ENCODE measurements at places on chromosomes 4 and X. TPM values are rescaled to one million over a fixed set of nuclear protein-coding genes. Genes with fewer than 3 reads are reported as not detected.

The CPLX1 gene
- total RNA-seq, result 1.7 TPM

- DNase-seq, result no peak
These were observed 16.4 kb downstream of the HPGD start for GRCh38 chr4:174505892-174506291.

The AMBN gene
- total RNA-seq, result not detected

DNA sequence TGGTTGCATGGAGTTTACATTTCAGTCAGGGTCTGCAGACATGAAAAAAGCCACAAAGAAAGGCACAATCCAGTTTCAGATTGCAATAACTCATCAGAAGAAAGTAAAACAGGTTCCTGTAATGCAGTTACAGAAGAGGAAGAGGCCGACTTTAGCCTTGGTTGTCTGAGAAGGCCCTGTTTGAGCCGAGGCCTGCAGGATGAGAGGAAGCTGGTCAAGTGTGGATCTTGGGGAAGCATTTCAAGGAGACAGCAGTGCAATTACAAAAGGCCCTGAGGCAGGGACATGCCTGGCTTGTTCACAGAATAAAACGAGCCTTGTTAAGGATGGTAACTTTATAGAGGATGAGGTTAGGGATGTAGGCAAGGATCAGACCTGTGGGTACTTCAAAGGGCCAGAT lies 62.4 kb downstream of the AFF2 start:
- no peak for DNase-seq

GRCh38 chr4:123676890-123677229 lies 280.3 kb downstream of the SPRY1 start:
- no peak for DNase-seq

The IL9R gene
- 0.62 TPM for total RNA-seq

The SMIM10L2A gene
- total RNA-seq, result 3.6 TPM

GRCh38 chr4:69196209-69196965 lies 18.2 kb downstream of the UGT2B11 start:
- no peak for DNase-seq

The THAP9 gene
- 22.3 TPM for total RNA-seq

The GRIA2 gene
- not detected for total RNA-seq

DNA sequence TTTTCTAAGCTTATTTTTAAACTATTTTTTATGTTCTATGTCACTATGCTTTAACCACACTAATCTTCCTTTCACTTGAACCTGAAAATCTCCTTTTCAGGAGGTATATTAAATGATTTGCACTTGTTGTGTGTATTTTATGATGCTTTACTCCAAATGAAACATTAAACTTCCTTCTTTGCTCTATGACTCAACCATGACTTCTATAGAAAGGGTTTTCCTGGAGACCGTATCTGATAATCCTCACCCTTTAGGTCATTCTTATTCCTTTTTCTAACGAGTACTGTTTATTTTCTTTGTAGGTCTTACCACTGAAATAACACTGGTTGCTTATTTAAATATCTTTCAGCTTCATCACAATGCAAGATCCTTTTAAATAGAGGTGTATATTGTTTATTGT lies 1163.2 kb downstream of the PCDH18 start:
- DNase-seq, result no peak

- no peak for DNase-seq
These were observed 80.2 kb downstream of the ADGRA3 start for GRCh38 chr4:22435652-22436051.

DNA sequence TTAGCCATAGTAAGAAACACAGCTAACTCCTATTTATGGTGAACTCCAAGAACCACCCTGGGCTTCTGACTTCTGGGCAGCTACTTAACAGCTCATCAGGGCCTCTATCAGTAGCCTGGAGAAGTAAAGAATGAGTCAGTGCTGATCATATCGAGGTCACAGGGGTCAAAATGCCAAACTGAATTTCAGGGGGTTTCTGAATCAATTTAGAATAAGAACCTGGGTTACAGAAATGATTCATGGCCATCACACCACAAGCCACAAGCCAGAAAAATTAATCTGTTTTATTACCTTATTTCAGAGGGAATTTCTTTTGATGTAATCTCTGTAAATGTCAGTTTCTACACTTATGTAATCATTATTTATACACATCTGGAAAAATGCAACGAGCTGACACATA lies 64.4 kb downstream of the CHST7 start:
- DNase-seq, result no peak

The NSG1 gene
- 1.4 TPM for total RNA-seq

DNA sequence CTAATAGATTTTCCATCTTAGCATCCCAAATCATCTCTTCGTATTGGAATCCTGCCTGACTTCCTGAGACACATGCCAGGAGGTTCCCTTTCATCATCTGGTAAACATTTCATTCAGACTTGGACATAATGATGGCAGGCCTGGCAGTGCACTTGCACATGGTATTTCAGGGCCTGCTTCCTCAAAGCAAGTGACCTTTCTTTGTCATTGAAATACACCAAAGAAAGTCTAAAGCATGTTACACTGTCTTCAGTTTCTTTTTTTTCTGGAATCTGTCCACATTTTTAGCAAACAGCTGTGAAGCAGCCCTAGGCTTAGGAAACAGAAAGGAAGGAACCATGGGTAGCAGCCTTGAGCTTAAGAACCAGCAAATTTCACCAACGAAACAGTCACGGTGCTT lies 205.9 kb upstream of the VCX start:
- DNase-seq, result no peak

DNA sequence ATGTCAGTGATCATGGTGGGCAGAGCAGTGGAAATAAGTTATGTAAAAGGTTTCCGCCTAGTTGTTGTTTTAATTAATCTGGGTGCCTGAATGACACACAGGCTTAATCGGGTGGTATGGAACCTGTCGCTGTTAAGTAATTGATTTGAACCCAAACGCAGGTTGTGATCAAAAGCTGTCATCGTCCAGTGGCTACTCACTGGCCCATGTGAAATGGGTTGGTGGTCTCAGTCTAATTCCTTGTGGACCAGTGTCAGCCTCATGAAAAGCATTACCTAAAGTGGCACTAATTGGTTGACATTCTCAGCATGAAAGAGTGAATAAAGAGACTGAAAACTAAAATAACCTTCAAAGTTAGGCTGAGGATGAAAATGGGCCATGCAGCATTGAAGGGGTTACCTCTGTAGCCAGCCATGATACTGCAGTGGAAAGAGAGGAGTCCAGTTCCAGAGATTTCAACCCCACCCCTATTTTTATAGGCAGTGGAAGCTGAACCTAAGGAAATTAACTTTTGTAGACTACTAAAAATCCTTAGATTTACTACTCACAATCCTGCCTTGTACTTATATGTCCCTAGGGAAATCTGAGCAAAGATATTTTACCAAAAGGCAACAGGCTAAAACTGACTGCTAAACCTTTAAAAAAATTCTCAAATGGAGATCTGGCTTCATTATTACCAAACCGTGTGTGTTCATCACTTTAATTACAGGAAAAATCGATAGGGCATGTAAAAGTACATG lies 251.7 kb upstream of the TENM3 start:
- DNase-seq, result no peak

DNA sequence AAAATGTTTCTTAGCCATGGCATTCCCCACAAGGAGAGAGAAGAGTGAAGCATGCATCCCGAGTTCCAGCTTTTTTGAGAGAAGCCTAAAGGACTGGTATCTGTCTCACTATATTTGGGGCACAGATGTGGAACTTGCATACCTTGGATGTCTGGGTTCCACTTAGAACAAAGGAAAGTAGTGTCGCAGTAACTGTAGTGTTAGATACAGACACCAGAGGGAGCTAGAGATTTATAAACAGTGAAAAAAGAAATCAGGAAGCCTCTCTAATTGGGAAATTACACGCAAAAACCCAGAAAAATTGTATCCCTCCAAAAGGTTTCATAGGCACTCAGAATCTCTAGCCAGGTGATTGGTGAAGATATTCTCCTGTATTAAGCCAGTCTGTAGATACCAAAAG lies 34.4 kb downstream of the AGTR2 start:
- DNase-seq, result no peak

DNA sequence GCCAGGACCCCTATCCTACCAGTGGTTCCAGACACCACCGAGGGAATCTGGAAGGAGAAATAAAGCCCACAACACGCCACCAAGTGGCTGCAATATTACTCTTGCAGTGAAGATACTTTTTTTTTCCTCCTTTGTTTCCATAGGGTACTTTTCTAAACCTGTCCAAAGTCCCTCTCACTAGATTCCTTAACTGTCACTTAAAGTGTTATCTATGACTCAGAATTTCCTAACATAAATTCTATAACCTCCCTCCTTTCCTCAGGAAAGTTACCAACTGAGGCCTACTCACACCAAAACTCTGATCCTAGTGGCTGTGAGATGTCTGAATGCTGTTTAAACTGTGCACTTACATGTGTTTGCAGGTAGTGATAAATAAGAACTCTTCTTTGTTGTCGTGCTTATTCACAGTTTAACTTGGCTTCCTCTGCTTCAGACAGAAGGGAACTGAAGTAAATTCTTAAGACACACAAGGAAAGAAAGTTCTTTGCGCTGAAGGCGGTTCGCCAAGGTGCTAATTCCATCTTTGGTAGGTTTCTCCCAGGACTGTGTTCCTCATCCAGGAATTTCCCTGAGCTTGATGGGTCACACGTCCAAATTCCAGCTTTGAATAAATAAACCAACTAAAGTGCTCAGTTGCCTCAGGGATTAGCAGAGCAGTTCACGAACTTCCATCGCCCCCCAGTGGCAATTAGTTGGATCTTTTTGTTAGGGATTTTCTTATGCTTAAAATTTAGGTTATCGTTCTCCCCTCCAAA lies 10.7 kb upstream of the HCCS start:
- peak; percentile 62 for DNase-seq

The TLL1 gene
- total RNA-seq, result 3.8 TPM

DNA sequence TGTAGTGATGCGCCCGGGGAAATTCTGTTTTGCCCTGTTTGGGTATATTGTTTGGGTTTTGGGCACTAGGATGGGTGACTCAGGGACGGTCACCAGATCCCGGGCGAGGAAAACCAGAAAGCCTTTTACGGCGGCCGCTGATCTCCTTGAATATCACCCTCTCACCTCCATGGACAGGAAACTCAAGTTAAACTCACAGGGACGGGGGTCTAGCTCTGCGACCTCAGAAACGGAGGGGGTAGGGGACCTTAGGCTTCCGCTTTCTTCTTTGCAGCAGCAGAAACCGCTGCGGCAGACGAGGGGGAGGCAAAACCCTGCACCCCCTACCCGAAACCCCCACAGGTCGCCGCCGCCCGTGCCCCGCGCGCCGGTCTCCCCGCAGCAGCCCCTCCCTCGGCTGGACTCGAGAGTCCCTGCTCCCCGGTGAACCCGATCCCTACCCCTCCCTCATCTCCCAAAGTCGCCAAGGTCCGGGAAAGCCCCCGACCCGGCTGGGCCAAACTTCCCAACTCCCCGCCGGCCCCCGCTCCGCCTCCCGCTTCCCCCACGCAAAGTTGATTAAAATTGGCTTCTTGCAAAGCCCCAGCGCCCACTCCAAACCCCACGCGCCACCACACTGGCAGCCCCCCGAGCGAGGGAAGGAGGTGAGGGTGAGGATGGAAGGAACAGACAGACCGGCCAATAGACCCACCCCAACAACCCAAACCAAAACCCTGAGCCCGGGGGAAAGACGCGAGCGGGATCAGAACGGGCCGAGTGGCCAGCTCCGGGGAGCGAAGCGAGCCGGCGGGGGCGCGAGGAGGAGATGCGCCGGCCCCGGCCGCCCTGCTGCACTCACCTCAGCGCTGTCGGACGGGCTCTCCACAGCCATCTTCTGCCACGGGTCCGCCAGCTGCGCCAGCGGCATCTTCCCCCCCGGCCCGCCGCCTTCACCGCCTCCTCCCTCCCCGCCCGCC lies 705 bp downstream of the RPS6KA3 start:
- peak; percentile 61 for DNase-seq
